ENCODE measurements at places on chromosomes 3 and 15.

DNA sequence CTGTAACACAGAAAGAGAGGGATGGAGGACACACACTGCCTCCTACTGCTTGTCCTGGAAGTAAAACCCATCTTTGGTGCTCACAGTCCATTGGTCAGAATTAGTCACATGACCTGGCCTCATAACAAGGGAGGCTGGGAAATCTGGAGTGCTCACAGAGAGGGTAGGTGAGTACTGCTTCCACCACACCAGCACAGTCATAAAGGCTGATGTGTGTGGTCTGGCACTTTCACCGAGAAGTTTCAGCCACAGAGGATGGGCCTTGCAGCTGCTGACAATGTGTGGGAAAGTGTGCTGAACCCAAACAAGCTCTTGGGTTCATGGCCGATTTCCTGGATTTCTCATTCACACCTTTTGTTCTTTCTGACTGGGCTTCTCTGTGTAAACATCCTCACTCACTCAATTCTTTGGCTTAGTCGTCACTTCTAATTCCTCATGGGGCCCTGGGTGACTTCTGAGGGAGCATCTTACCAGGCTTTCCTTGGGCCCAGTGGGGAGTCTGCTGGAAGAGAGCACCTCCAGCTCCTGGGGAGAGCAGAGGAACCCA, 100.7 kb downstream of the ASB7 start:
- no peak for DNase-seq

GRCh38 chr3:111829023-111829422, 30.0 kb upstream of the PHLDB2 start:
- no peak for DNase-seq

DNA sequence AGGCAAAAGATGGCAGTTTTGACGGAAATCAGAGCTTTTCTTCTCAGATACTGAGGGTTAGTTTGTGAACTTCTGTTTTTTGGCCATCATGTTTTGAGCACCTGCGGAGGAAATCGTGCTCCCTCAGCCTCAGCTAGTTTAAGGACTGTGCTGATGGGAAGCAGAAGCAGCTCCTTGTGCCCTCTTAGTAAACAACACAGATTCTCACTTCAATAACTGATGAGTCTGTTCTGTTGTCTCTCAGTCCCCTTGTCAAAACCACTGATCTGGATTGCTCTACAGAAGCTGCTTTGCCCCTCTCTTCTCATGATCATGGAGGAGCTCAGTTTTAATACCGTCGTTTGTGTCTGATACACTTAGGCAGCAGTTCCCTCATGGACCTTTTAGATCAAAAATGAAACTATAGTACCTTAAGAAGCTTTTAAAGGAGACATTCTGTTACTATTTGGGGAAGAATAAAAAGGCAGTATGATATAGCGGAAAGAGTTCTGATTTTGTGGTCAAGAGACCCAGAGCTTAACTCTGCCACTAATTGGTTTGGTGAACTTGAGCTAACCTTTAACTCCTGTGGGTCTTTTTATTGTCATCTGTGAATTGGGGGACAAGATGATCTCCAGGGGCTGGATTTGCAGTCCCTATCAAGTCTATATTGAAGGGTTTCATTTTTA, 152.6 kb downstream of the BBX start:
- DNase-seq = no peak

DNA sequence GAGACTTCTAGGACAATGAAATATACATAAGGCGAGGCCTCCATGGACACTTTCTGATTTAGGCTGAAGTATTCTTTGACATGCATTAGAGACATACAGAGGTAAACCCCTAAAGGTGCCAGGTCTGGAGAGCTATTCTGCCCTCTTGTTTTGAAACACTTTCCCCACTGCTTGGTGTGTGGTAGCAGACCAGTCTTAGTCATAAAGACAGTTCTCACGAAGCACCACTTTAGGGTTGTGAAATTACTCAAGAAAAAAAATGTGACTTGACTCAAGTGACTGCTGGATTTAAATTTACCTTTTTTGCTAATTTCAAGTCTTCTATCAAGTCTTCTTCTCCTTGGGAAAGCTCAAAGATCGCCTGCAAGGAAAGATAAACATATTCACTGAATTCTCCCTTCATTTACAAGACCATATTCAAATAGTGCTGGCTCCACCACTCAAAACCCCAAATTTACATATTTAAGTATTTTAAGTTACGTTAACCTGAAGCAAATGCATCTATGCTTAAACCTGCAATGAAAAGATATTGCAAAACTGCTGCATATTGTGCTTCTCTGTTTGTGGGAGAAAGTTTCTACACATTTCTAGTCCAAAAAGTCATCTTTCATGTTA, 48.4 kb downstream of the ARHGEF3 start:
- DNase-seq = no peak

DNA sequence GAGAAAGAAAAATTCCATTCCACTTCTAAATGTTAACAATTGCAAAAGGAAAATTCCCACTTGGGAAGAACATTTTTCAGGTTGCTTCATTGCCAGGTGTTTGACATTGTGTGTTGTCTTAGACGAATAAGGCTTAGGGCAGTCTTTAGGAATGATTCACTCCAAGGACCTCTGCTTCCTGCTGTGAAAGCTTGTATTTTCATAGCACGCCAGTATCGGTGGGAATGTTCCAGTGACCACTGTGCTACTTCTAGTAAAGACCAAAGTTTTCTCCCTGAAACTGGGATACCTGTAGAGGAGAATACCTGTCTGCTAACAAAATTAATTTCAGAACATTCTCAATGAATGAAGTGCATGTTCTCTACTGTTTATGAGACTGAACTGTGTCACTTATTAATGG, 64.1 kb downstream of the CDIN1 start:
- no peak for DNase-seq

DNA sequence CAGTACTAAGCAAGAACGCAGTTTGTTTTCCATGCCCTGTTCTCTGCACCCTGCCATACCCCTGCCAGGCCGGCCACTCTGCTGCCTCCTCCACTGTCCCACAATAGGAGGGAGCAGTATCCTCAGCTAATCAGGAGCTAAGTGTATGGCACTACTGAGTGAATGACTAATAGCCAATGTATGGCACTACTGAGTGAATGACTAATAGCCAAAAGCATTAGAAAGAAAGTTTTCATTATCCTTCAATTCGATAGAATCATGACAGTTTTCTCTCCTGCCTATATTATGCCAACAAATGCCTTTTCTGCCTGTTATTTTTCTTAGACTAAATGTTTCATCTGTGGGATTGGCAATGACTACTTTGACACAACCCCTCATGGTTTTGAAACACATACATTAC, 107.5 kb upstream of the CHRM5 start:
- no peak for DNase-seq

DNA sequence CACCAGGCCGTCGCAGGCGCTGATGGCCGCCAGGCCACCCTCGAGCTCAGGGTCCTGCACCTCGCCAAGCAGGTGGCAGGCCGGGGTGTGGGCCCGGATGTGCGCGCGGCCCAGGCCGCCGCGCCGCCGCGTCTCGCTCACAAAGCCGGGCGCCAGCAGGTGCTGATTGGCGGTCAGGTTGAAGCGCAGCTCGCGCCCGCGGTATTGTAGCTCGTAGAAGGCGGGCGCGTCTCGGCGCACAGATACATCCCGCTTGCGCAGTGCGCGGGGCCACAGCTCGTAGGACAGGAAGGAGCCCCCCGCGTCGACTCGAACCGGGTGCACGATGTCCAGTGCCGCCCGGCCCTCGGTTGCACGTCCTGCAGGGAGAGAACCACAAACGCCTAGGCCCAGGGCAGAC, 11.1 kb downstream of the ADAMTS7 start:
- no peak for DNase-seq

GRCh38 chr3:153513236-153513635, 351.2 kb downstream of the RAP2B start:
- DNase-seq = no peak

DNA sequence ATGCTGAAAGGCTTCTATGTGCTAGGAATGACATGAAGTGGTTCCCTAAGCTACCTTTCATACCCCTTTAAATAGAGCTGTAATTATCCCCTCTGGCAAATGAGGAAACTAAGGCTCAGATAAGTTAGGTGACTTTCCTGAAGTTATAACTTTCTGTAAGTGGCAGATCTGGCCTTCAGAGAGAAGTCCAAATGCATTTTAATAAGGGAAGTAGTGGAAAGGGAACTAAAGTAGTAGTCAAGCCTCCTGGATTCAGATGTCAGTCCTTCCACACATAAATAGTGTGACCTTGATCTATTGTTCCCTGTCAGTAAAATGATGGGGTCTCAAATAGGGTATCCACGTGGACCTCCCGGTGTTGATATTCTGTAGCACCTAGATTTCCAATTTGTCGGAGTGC, 277.7 kb downstream of the EDEM1 start:
- no peak for DNase-seq

DNA sequence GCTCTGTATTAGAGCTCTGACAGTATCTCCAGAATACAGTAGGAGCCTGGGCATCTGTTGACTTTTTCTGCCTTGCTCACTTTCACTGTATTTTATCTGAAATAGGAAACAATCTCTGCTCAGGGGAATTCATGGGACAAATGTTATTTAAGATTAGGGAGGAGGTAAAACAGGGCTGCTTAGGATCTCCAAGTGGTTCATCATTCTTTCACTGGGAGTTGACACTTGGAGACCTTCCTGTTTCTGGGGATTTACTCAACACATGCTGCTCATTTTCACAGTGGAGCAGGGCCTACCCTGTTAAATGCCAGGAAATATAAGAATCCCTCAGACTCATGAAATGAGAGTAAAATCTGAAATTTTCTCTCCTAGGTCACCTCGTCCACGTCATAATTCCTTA, 185.5 kb downstream of the GAP43 start:
- no peak for DNase-seq

DNA sequence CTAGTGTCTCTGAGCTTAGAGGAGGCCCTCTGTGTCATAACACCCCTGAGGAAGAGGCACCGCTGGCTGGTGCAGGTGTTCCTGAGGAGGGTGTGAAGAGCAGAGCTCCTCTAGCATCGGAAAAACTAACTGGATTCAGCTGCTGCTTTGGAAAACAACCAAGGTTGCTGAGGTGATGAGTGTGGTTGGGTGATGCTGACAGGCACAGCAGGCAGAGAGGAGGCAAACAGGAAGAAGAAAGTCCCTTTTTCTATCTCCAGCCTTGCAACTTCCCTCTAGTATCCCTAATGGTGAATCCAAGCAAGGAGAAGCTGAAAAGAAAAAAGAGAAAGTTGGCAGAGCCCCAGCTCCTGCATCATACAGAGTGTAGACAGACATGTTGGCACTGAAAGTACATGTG, 3.8 kb upstream of the OR4F15 start:
- DNase-seq = no peak

DNA sequence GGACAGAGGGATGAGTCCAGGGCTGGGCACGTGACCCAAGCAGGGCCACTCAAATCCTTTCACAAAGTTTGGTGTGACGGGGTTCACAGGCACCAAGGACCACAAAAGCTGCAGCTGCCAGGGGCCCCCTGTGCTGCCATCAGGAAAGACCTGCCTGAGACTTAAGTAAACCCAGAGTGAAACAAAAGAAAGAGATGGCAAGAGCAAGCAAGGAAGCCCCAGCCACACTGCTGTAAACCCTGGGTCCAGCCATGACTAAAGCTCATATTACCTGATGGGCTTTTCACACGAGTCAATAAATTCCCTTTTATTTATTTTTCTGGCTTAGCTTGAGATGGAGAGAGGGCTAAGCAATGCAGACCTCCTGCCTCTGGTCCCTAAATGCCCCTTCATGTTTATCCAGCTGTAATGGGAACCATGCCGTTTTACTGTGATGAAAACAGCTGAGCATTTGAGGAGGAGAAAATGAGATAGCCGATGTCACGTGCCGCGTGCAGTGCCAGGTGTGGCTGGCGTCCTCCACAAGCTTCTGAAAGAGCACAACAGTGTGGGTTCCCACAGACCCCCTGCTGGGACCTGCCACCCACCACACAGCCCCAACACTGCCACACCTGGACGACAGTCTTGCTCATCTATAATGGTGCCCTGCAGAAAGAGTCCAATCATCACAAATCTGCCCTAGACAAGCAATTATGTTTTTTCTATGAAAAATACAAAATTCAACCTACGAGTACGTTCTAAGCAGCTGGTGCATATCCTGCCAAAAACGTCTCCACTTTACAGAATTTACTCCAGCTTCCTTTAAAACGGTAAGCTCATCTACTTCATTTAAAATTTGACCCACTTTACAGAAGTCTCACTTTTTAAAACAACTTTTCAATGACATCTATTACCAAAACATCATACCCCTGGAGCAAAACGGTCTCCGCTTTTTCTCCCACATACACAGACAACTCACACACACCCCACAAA, 34.2 kb downstream of the ADAMTS17 start:
- DNase-seq = no peak

- no peak for DNase-seq
Observed at GRCh38 chr15:48664436-48664835, 18.9 kb upstream of the FBN1 start.

Measured in posterior cingulate gyrus (tissue), 11 donors.